ENCODE measurements at places on chromosomes 1 and 21.

DNA sequence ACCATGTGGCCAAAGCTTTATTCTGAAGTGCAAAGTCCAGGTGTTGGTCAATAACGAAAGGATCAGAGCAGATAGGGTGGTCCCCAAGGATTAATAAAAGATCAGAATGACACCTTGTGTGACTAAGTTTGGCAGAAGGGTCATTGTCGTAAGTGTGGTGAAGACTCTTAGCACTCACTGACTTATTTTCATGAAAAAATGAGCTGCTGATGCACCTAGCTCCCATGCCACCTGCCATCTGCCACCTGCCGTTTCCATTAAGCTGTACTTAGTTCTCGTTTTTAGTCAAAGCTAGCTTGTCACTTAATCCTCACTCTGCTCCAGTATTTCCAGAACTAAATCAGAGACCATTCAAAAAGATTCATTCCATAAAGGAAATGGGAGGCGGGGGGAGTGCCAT is 112.6 kb downstream of the SEC16B start:
- no peak for DNase-seq
- no peak overlapping the region for H3K27ac ChIP-seq
- no peaks in the 10 kb centered on the region for H3K4me1 ChIP-seq
- H3K4me3 ChIP-seq, result no peak overlapping the region
- H3K36me3 ChIP-seq, result no peaks in the 10 kb centered on the region

- H3K27ac ChIP-seq, result no peak overlapping the region
- H3K27me3 ChIP-seq, result peaks cover 10% of the 10 kb centered on the region
- H3K4me1 ChIP-seq, result peaks cover 3% of the 10 kb centered on the region
- no peaks in the 10 kb centered on the region for H3K36me3 ChIP-seq
Measured at GRCh38 chr1:117674521-117675400, 68.9 kb downstream of the TENT5C start.

DNA sequence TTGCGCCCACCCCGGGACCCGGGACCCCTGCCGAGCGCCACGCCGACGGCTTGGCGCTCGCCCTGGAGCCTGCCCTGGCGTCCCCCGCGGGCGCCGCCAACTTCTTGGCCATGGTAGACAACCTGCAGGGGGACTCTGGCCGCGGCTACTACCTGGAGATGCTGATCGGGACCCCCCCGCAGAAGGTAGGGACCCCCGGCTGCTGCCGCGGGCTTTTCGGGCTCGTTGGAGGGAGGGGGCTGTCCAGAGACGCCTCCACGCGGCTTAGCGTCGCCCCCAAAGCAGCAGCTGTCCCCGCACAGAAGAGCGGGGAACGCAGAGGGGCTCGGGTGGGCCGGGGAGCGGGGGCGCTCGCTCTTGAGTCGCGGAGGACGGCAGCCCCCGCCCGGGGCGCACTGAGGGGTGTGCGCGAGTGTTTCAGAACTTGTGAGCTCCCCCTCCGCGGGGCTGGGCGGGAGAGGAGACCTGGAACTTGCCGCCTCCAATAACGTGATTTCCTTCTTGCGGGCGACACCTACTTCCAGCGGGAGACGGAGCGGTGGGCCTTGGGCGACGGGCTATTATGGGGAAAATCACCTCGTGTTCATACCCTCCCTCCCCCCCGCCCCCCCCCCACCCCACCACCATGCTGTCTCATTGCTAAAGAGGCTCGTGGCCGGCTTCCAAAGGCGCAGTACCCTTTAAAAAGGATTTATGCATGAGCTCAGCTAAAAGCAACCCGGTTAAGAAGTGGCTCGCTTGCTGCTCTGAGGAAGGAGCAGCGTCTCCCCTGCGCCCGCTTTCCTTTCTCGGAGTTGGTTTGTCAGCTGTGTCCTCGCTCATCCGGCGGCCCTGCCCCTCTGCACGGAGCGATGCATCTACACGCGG is 664 bp downstream of the BACE2 start:
- no peaks in the 10 kb centered on the region for H3K36me3 ChIP-seq
- peak overlapping the region; percentile 70 for H3K4me3 ChIP-seq
- H3K27ac ChIP-seq, result no peak overlapping the region
- DNase-seq, result no peak
- peaks cover 5% of the 10 kb centered on the region for H3K4me1 ChIP-seq

GRCh38 chr1:161978011-161978790 is 45.5 kb downstream of the OLFML2B start:
- peaks cover 9% of the 10 kb centered on the region for H3K27me3 ChIP-seq
- DNase-seq, result no peak
- peaks cover 15% of the 10 kb centered on the region for H3K36me3 ChIP-seq
- no peak overlapping the region for H3K4me3 ChIP-seq
- H3K4me1 ChIP-seq, result peaks cover 2% of the 10 kb centered on the region
- H3K27ac ChIP-seq, result no peak overlapping the region

GRCh38 chr1:61220536-61220935 is 138.2 kb downstream of the NFIA start:
- no peak overlapping the region for H3K4me3 ChIP-seq
- DNase-seq, result no peak
- no peaks in the 10 kb centered on the region for H3K36me3 ChIP-seq
- no peaks in the 10 kb centered on the region for H3K27me3 ChIP-seq

DNA sequence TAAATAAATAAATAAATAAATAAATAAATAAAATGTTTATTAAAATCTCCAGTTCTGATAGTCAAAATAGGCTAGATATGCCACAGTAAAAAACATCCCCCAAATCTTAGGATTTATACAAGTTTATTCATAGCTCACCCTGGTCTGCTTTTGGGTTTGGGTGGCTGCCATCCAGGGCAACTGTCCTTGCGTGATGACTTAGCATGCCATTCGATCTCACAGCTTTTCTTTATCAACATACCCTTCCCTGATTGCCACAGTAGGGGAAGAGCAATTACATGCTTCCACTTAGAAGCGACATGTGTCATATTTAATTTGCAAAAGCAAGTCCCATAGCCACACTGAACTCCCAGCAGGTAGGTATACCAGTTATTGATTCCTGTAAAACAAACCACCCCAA is 52.7 kb downstream of the TEX35 start:
- H3K27me3 ChIP-seq, result no peaks in the 10 kb centered on the region
- no peaks in the 10 kb centered on the region for H3K36me3 ChIP-seq
- DNase-seq, result no peak
- H3K27ac ChIP-seq, result no peak overlapping the region
- no peak overlapping the region for H3K4me3 ChIP-seq
- H3K4me1 ChIP-seq, result no peaks in the 10 kb centered on the region

- H3K27me3 ChIP-seq, result no peaks in the 10 kb centered on the region
- DNase-seq, result no peak
- H3K27ac ChIP-seq, result no peak overlapping the region
Measured at GRCh38 chr1:231596337-231596791, 30.2 kb upstream of the DISC1 start.

DNA sequence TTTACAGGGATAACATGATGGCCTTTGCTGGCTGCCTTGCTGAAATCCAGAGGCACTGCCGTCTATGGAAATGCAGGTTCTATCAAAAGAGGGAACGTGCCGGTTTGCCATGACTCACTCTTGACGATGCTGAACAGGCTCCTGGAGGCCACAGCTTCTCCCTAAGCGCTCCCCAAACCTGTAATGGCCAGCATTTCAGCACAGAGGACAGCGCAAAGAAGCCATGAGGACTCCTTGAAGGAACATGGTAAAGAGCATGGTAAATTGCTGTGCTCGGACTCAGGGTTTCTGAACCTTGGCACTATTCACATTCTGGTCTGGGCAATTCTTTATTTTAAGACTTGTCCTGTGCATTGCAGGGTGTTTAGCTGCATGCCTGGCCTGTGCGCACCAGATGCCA is 217.5 kb downstream of the CAMTA1 start:
- H3K27me3 ChIP-seq, result peaks cover 21% of the 10 kb centered on the region
- H3K4me1 ChIP-seq, result no peaks in the 10 kb centered on the region
- H3K36me3 ChIP-seq, result no peaks in the 10 kb centered on the region
- H3K4me3 ChIP-seq, result no peak overlapping the region

GRCh38 chr1:50983219-50983802 is 13.3 kb downstream of the CDKN2C start:
- H3K27ac ChIP-seq, result no peak overlapping the region
- H3K4me1 ChIP-seq, result peaks cover 1% of the 10 kb centered on the region
- H3K27me3 ChIP-seq, result no peaks in the 10 kb centered on the region
- H3K36me3 ChIP-seq, result no peaks in the 10 kb centered on the region

GRCh38 chr1:42035205-42035829 is 116.6 kb upstream of the HIVEP3 start:
- no peaks in the 10 kb centered on the region for H3K36me3 ChIP-seq
- peaks cover 3% of the 10 kb centered on the region for H3K4me1 ChIP-seq
- DNase-seq, result peak; percentile 62

GRCh38 chr1:173222149-173223030 is 15.3 kb upstream of the TNFSF4 start:
- H3K4me3 ChIP-seq, result no peak overlapping the region
- no peaks in the 10 kb centered on the region for H3K27me3 ChIP-seq
- peaks cover 4% of the 10 kb centered on the region for H3K4me1 ChIP-seq
- no peak overlapping the region for H3K27ac ChIP-seq

DNA sequence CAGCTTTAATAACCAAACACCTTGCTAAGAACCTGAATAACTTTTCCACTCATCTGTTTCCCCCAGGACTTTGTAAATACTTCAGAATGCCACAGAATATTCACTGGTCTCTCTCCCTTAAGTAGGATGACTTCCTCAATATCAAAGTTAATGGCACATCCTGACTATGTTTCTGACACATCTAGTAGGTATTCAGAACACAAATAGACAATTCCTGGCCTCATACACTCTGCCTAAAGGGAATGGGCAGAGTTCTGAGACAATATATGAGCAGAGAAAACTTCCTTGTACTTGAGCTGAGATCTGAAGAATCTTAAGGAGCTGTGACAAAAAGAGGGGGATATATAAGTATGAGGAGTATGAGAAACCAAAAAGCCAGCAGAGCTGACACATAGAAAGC is 34.8 kb downstream of the ANKRD13C start:
- H3K27ac ChIP-seq, result peak overlapping the region; percentile 66
- H3K4me3 ChIP-seq, result no peak overlapping the region

GRCh38 chr1:45265244-45265643 is 58.8 kb upstream of the ZSWIM5 start:
- no peaks in the 10 kb centered on the region for H3K36me3 ChIP-seq
- peaks cover 4% of the 10 kb centered on the region for H3K4me1 ChIP-seq
- H3K27ac ChIP-seq, result no peak overlapping the region
- no peak overlapping the region for H3K4me3 ChIP-seq
- DNase-seq, result no peak
- no peaks in the 10 kb centered on the region for H3K27me3 ChIP-seq

DNA sequence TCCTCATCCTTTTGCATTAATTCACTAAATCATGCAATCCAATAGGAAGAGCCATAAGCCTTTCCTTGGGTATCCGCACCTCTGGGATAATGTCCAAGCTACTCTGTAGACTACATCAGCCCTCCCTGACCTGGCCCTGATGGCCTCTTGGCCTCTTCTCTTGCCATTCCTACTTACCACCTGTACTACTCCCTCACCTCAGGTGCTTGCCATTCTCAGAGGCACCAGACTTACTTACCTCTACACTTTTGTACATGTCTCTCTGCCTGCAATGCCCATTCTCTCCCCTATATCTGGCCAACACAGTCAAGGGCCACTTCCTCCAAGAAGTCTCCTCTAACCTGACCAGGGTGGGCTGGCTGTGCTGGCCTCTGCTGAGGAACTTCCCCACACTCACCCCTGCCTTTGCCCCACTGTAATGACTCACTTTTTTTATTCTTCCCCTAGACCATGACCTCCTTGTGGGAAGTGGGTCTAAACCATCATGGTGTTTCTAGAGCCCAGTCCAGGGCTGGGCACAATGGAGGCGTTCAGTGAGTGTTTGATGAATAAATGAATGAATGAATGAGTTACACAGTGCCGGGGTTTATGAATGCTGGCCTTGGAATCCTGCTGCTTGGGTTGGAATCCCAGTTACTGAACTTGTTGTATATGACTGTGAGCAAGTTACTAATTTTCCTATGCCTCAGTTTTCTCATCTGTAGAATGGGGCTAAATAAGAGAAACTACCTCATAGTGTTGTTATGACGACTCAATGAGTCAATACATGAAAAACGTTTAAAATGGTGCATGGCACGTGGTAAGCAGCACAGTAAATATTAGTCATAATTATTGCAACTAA is 179.8 kb downstream of the FOXD2 start:
- H3K27ac ChIP-seq, result no peak overlapping the region
- no peaks in the 10 kb centered on the region for H3K36me3 ChIP-seq
- H3K4me1 ChIP-seq, result no peaks in the 10 kb centered on the region
- DNase-seq, result no peak
- peaks cover 15% of the 10 kb centered on the region for H3K27me3 ChIP-seq

DNA sequence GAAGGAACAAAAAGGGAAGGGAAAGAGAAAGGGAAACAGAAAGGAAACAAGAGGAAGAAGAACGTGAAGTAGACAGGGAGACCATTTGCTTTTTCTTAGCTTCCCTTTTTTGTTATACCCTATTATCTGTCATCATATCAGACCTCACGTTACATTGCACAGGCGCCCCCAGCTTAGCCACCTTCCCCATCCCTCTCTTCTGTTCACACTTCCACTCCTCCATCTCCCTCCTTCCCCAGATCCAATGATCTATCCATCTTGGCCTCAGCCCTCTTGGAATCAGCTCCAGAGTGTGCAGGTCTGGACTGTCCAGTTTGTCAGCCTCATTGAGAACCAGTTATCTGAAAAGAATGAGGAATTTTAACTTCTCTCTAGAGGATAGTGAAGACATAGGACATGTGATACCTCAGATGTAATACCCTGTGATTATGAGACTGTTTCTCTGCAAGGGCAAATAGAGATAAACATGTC is 101.1 kb upstream of the ERRFI1 start:
- peaks cover 2% of the 10 kb centered on the region for H3K4me1 ChIP-seq
- DNase-seq, result peak; percentile 50
- no peaks in the 10 kb centered on the region for H3K27me3 ChIP-seq
- no peak overlapping the region for H3K4me3 ChIP-seq
- H3K27ac ChIP-seq, result no peak overlapping the region
- H3K36me3 ChIP-seq, result no peaks in the 10 kb centered on the region

- H3K4me1 ChIP-seq, result peaks cover 30% of the 10 kb centered on the region
- no peak overlapping the region for H3K27ac ChIP-seq
- peak overlapping the region; percentile 80 for H3K4me3 ChIP-seq
- no peak for DNase-seq
- no peaks in the 10 kb centered on the region for H3K36me3 ChIP-seq
Measured at GRCh38 chr1:179814546-179814838, 63.1 kb downstream of the TOR1AIP2 start.

- H3K4me1 ChIP-seq, result peaks cover 18% of the 10 kb centered on the region
- H3K36me3 ChIP-seq, result peaks cover 18% of the 10 kb centered on the region
Measured at GRCh38 chr1:12435639-12436344, 182.2 kb downstream of the DHRS3 start.

- H3K4me1 ChIP-seq, result no peaks in the 10 kb centered on the region
- no peaks in the 10 kb centered on the region for H3K27me3 ChIP-seq
Measured at GRCh38 chr1:70495370-70495769, 84.3 kb downstream of the CTH start.

GRCh38 chr1:241787691-241788090 is 60.3 kb upstream of the EXO1 start:
- H3K27me3 ChIP-seq, result no peaks in the 10 kb centered on the region
- no peak overlapping the region for H3K27ac ChIP-seq
- no peaks in the 10 kb centered on the region for H3K36me3 ChIP-seq
- H3K4me1 ChIP-seq, result no peaks in the 10 kb centered on the region
- no peak overlapping the region for H3K4me3 ChIP-seq
- DNase-seq, result no peak

DNA sequence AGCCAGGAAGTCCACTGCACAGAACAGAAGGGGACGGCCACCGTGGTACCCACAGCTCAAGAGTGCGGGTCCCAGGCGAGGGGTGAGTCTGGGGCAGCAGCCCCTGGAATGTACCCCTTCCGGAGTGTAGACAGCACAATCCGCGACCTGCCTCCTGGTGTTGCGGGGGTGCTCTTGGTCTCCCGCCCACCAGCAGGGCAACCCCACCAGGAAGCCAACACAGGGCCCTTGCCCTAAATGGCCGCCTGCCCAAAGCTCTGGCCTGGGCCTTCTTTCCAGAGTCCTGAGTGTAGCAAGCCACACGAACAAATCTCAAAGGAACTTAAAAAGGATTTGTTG is 1.1 kb upstream of the SLC19A1 start:
- no peaks in the 10 kb centered on the region for H3K27me3 ChIP-seq
- H3K4me3 ChIP-seq, result peak overlapping the region; percentile 62
- H3K4me1 ChIP-seq, result peaks cover 20% of the 10 kb centered on the region
- DNase-seq, result no peak
- H3K27ac ChIP-seq, result no peak overlapping the region
